Stimulated activated CD4-positive, alpha-beta T cell treated with anti-CD3 and anti-CD28 coated beads, Interleukin-1b, Interleukin-23, amount 100 ng/mL, for 1 hour (primary cell): ENCODE measurements at places on chromosomes 1 and 21.

- no peak for DNase-seq
These were observed 10.2 kb upstream of the APCS start for GRCh38 chr1:159577446-159577845.

GRCh38 chr1:173202424-173203145, 4.5 kb downstream of the TNFSF4 start:
- DNase-seq, result no peak

GRCh38 chr21:28509031-28509430, 483.6 kb downstream of the LTN1 start:
- no peak for DNase-seq

DNA sequence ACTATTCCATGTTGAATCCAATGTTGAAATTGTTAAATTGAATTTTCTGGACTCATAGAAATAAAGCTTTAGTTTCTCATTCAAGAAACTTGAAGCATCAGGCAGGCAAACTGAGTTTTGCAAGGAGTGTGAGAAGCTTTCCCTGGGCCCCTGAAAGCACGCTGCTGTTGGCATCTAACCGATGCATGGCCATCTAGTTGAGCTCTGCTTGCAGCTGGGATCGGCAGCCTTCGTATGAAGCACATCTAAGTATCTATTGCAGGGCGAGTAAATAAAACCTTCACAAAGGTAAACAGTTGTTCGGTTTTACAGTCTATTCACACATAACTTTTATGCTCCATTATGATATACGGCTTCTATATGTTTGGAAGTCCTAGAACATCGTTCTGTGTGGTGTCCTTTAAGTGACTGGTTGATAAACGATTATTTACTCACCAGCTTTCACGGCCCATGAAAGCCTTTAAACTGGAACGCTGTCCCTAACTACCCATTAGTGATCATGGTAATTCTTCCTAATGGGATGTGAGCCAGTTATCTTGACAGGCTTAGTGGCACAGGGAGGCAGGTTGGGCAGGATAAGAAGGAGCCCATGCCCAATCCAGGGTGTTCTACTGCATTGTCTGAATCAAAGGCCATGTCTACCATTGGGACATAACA, 71.7 kb downstream of the SEC16B start:
- DNase-seq, result no peak

DNA sequence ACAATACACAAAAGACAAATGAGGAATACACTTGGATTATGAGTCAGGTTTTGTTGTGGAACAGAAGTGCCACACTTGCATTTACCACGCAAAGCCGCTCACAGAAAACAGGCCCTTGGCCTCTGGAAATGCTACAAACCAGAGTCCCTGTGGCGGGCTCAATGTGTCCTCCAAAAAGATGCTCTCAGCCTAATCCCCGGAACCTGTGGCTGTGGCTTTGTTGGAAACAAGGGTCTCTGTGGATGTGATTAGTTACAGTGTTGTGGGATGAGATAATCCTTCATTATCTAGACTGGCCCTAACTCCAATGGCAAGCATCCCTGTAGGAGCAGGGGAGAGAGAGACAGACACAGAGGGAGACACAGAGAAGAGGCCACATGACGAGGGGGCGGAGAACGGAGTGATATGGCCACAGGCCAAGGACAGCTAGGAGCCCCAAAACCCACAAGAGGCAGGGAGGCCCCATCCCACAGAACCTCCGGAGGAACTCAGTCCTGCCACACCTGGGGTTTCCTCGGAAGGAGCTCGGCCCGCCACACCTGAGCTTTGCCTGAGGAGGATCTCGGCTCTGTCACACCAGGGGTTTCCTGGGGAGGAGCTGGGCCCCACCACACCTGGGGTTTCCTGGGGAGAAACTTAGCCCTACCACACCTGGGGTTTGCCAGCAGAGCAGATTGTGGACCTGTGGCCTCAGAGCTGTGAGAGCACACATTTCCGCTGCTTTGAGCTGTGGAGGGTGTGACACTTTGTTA, 55.4 kb downstream of the NPHP4 start:
- no peak for DNase-seq

- peak; percentile 39 for DNase-seq
These were observed 53.8 kb downstream of the MACF1 start for GRCh38 chr1:39258146-39258924.

DNA sequence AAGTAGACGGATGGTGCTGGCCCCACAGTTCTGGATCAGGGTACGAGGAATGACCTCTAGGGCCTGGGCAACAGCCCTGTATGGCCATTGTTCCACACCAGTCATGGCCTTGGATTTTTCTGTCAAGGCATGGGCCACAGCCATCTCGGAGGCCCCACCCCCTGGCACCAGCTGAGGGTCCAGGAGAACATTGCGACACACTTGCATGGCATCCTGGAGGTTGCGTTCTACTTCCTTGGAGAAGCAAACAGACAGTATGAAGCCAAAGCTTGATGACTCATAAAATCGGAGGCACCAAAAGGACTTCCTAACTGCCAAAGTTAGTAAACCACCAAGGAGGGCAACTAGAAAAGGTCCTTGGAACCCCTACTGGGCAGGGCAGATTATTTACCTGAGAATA, 11.9 kb upstream of the VHLL start:
- DNase-seq, result no peak

- no peak for DNase-seq
These were observed 212.5 kb upstream of the MAP1LC3C start for GRCh38 chr1:242211254-242212022.

DNA sequence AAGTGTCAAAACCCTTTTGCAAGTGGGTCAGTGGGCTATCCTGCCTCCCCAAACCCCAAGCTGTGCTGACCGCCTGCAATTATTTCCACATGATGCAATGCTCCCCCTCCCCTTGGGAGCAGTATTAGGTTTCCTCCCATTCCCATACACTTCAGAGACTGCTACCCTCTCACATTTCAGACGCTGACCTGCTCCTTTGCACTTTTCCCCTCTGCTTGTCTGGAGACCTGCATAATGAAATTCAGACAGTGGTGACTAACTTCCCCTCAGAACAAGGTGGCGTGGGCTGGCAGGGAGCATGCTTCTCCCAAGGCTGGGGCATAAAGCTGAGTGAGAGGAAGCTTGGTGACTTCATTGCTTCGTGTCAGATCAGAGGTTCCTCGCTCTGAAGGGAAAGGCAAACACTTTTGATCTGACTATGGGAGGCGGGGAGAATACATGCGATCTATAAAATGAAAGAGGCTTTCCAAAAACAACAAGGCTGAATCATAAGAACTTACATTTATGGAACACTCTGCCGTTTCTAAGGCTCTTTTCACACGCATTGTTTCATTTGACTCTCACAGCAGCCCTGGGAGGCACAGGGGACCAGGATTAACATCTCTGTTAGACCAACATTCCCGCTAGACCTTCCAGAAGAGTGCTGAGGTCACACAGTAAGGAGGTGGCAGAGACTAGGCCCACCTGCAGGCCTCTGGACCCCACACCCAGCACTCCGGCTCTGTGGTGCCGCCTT, 27.5 kb upstream of the ROR1 start:
- no peak for DNase-seq

DNA sequence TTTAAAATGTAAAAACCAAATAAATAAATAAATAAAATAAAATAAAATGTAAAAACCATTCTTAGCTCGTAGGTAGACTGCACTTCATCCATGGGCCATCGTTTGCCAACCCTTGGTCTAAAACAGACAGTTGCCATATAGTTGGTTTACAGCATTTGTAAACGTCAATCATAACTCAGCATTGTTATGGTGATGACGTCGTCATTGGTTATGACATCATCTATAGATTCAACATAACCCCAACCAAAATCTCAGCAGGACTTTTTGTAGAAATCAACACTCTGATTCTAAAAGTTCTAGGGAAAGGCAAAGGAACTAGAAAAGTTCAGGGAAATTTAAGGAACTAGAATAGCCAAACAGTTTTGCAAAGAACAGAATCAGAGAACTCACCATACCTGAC, 15.8 kb upstream of the SUMO3 start:
- no peak for DNase-seq

GRCh38 chr1:217274927-217275654, 355.8 kb downstream of the GPATCH2 start:
- no peak for DNase-seq
